Frontal cortex (tissue), 4 donors: ENCODE measurements at places on chromosomes 2 and 18. TPM values are rescaled to one million over a fixed set of nuclear protein-coding genes. Genes with fewer than 3 reads are reported as not detected.

Gene CYTIP
- total RNA-seq: 2.9 TPM

Gene ASTL
- not detected for total RNA-seq

Gene SNED1
- 4.5 TPM for total RNA-seq

Gene ACKR3
- 20.0 TPM for total RNA-seq

Gene BOLL
- total RNA-seq: not detected

Gene PRKAG3
- total RNA-seq: not detected

Gene CTDSP1
- 7.7 TPM for total RNA-seq

Gene ELMOD3
- 17.1 TPM for total RNA-seq

Gene COLEC12
- 16.7 TPM for total RNA-seq

Gene PHOSPHO2
- total RNA-seq: 11.8 TPM

Gene LOXL3
- total RNA-seq: 14.3 TPM

Gene TFCP2L1
- under 0.01 TPM for total RNA-seq

Gene RAX
- not detected for total RNA-seq

Gene ABCG8
- total RNA-seq: 0.41 TPM

Gene PLCL1
- total RNA-seq: 32.6 TPM

Gene AGXT
- total RNA-seq: not detected

Gene C2orf66
- not detected for total RNA-seq

Gene CPO
- not detected for total RNA-seq

Gene CFAP210
- total RNA-seq: 5.3 TPM

Gene HSPE1
- total RNA-seq: 62.8 TPM

Gene EN1
- not detected for total RNA-seq

Gene IL36A
- total RNA-seq: not detected

Gene ARHGEF4
- 43.2 TPM for total RNA-seq

Gene CLASP1
- 129 TPM for total RNA-seq

Gene SPAG16
- 87.6 TPM for total RNA-seq

Gene PSME4
- total RNA-seq: 31.8 TPM

Gene POU3F3
- total RNA-seq: 266 TPM

Gene HOXD1
- not detected for total RNA-seq

Gene PAX3
- total RNA-seq: not detected

Gene FBXO48
- 0.82 TPM for total RNA-seq

Gene ANTXR1
- 8.2 TPM for total RNA-seq

Gene MFF
- 110 TPM for total RNA-seq

Gene APCDD1
- total RNA-seq: 10.6 TPM
